ENCODE measurements at places on chromosomes 6 and 20.

DNA sequence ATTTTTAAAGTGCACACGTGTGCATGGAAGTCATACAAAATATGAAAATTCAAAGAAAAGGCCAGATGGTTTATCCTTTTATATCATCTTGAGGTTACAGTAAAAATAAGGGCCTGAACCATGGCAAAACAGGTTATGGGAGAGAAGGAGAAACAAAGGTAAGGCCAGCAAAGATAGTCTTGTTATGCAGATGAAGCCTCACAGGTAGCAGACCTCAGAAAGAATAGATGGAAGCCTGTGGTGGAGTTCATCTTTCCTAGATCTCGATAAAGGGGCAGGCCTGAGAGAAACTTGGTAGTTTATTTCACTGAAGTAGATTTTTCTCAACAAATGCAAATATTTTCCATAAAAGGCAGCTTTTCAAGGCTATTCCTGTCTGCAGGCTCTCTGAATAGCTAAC is 693.8 kb downstream of the KHDRBS2 start:
- no peak for DNase-seq

DNA sequence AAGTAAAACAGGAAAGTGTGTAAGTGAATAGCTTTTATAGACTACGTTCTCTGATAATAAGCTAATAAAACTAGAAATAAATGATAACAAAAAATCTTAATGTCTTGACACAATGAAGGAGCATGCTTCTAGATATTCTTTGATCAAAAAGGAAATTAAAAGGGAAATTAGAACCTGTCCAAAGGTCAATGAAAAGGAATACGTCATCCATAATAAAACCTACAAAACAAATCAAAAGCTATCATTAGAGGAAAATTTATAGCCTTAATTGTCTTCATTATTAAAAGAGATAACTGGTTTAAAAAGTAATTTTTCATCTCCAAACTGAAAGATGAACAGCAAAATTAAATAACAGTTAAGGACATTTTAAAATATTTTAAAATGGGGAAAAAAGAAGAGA is 196.3 kb upstream of the BTBD3 start:
- no peak for DNase-seq

DNA sequence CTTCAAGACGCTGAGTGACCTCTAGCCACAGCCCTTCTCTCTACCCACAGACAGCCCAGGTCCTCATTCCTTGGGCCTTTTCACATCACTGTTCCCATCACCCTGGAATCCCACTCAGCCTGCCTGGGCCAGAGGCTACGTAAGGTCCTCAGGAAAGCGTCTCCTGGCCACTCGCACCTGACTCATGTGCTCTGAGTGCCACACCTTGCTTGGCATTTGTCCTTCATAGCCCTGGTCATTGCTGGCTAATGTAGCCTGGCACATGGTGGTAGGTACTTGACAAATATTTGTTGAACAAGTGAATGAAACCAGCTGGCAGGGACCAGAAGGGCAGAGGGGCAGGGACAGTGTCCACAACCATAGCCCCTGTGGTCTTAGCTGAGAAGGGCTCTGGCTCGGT is 50.6 kb upstream of the FANCE start:
- no peak for DNase-seq

DNA sequence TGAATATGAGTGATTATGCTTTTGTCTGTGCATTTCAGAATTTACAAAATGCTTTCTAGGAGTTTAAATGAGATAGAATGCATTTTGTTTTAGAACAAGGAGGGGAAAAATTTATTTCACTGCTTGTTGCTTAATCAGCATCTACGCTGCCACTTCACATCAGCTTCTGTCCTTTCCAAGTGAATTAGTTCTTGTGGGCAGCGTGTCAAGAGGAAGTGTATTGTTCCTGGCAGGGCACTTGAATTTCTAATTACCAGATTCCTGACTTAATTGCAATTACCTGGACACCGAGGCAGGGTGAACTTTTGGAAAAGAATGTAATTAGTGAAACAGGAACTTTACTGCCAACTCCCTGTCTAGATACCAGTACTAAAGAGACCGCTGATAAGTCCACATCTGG is 263.5 kb downstream of the TMEM242 start:
- DNase-seq: peak; percentile 61

- DNase-seq: no peak
These were observed 27.5 kb upstream of the SIRPA start for GRCh38 chr20:1867495-1868260.

DNA sequence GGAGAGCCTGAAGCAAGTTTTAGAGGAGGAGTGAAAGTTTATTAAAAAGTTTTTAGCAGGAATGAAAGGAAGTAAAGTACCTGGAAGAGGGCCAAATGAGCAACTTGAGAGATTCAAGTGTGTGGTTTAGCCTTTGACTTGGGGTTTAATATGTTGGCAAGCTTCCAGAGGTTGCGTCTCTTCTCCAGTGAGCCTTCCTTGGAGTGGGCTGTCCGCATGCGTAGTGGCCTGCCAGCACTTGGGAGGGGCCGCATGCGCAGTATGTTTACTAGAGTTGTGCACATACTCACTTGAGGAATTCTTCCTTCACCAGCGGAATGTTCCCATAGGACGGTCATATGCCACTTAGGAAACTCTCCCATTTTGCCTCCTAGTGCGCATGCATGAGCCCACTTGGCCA is 235.2 kb downstream of the ALDH8A1 start:
- DNase-seq: no peak

Data from small intestine (tissue), 16 donors.